GM12891 (cell line): ENCODE measurements at places on chromosomes 1 and 21.

GRCh38 chr1:88455621-88456256 is 228.3 kb upstream of the PKN2 start:
- no peak for DNase-seq

GRCh38 chr1:117540532-117540931 is 65.3 kb upstream of the TENT5C start:
- DNase-seq = no peak

GRCh38 chr1:237306726-237307125 is 264.7 kb downstream of the RYR2 start:
- no peak for DNase-seq

DNA sequence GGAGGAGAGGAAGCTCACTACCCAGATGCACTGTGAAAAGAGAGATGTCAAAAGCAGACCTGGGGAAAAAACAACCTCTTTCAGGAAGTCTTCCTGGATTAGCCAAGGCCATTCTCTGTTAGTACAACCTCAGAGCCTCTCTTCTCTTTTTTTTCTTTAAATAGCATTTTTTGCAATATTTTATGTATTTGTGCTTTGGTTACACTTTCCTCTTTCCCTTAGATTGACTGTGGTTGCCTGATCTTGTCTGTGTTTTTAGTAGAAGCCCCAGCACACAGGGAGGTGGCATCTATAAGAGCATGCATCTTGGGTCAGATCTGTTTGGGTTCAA is 18.8 kb downstream of the SLC26A9 start:
- DNase-seq = no peak

- peak; percentile 15 for DNase-seq
Measured at GRCh38 chr1:202967684-202968281, 726 bp upstream of the CYB5R1 start.
